HTR-8/SVneo (cell line): ENCODE measurements at places on chromosomes 6 and 20.
A peak's percentile ranks its signal among the peaks of the same experiment; 100 is the strongest.

DNA sequence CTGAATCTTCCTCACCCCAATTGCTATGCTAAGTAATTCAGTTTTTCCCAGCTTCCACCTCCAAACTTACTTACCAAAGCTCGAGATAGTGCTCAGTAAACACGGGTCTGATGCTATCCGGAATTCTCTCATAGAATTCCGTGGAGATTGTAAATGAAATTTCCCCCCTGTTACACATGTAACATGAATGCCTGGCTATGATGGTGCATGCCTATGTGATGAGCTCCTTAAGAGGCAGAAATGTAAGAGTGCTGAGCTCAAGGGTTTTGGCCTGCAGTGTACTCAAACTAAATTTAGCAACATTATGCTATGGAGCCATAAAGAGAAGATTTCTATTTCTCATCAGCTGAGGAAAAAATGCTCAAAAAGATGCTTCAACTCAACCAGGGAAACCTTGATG lies 133.4 kb upstream of the FUT9 start:
- no peak for DNase-seq

GRCh38 chr20:23200413-23200812 lies 114.3 kb upstream of the CD93 start:
- no peak for DNase-seq

DNA sequence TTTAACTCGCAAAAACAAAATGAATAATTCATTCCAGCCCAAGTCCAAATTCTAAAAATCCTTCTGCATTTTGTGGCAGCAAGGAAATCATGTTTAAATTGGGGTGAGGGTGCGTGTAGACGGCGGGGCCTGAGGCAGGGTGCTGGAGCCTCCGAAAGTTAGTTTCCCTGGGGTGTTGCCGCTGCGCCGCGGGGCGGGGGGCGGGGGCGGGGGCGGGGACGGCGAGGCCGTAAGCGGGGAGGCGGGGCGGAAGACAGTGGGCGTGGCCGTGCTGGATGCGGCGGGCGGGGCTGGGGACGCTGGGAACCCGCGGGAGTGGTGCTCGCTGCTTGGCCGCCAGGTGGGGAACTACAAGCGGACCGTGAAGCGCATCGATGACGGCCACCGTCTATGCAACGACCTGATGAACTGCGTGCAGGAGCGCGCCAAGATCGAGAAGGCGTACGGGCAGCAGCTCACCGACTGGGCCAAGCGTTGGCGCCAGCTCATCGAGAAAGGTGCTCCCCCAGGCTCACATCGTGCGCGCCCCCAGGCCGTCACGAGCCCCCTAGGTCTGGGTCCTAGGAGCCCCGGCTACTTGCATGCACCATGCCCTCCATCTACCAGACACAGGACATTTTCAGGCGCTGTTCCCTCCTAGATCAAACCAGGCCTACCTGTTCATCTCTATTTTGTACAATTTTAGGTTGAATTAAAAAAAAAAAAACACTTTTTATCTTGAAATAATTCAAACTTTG lies 29.0 kb downstream of the SPDEF start:
- DNase-seq, result peak; percentile 96

DNA sequence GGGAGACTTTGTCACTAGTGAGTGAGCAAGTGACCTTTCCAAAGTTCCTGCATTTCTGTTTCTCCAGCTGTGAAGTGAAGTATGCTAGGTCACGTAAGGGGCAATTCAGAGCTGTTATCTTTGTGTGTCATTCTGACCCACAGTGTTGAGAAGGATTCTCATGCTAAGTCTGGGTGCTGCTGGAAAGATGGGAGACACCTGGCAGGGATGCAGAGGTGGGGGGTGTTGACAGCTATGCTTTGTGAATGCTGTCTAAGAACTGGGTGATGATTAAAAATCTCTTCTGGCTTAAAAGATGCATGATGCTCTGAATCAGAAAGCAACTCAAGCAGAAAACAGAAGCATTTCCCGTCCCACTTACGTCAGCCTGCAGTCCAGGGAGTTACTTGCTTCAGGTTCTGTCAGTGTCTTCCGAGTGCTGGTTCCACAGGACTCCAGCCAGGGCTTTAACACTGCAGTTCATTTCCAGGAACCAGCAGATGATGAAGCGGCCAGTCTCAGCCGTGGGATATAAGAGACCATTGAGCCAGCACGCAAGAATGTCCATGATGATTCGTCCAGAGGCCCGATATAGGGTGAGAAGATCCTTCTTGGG lies 30.9 kb upstream of the ASXL1 start:
- DNase-seq, result no peak

- DNase-seq, result no peak
These were observed 15.7 kb upstream of the SRSF3 start for GRCh38 chr6:36578431-36578830.

- peak; percentile 84 for DNase-seq
These were observed 23.3 kb upstream of the TOP1 start for GRCh38 chr20:41005361-41005729.

- no peak for DNase-seq
These were observed 11.2 kb downstream of the TBX18 start for GRCh38 chr6:84753173-84753572.

- no peak for DNase-seq
These were observed 94.6 kb downstream of the ARMC2 start for GRCh38 chr6:108942556-108943492.

GRCh38 chr6:98831057-98831958 lies 3.1 kb upstream of the POU3F2 start:
- no peak for DNase-seq

- DNase-seq, result no peak
These were observed 5.2 kb downstream of the GTSF1L start for GRCh38 chr20:43721429-43722152.

DNA sequence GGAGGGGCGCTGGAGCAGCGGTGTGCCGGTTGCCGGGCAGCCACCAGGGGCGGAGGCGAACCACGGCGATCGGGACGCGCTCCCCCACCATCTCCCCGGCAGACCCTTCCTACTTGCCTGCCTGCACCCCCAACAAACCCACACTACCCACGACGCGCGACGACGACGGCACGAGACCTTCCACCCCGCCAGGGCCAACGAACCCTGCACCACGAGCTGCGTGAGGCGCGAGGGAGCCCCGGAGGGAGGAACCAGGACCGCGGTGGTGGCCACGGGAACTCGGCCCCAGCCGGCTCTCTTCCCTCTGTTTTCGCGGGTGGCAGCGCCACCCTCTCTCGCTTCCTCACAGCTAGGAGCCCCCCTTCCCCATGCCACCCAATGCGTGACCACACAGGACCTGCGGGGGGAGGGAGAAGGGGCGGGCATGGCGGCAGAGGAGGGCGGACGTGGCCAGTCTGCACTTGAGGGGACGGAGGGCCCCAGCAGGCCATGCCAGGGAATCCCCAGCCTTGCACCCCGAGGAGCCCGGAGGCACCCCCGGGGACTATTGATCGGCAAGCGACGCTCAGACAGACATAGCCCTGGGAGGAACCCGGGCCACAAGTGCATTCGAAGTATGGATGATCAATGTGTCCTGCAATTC lies 1516.4 kb upstream of the DEFB115 start:
- no peak for DNase-seq

GRCh38 chr6:125547381-125547780 lies 202.1 kb upstream of the HEY2 start:
- DNase-seq, result no peak

DNA sequence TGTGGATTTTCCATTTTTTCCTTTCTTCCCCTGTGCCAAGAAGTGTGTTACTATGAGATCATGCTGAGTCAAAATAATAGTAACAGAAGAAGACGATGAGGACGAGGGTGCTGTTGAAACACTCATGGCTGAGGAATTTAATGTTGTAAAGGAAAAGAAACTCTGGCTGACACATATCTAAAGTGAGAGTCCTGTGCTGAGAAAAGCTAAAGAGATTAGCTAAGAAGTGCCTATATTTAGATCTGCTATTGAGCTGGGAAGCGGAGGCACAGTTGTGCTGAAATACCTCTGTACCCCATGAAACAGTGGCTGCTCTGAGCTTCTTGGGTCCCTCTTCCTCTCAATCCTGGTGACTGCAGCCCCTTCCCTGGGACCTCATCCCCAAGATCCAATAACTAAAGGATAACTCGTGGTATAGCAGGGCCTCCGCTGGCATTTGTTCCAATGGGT lies 1.1 kb upstream of the SYTL3 start:
- DNase-seq, result no peak

DNA sequence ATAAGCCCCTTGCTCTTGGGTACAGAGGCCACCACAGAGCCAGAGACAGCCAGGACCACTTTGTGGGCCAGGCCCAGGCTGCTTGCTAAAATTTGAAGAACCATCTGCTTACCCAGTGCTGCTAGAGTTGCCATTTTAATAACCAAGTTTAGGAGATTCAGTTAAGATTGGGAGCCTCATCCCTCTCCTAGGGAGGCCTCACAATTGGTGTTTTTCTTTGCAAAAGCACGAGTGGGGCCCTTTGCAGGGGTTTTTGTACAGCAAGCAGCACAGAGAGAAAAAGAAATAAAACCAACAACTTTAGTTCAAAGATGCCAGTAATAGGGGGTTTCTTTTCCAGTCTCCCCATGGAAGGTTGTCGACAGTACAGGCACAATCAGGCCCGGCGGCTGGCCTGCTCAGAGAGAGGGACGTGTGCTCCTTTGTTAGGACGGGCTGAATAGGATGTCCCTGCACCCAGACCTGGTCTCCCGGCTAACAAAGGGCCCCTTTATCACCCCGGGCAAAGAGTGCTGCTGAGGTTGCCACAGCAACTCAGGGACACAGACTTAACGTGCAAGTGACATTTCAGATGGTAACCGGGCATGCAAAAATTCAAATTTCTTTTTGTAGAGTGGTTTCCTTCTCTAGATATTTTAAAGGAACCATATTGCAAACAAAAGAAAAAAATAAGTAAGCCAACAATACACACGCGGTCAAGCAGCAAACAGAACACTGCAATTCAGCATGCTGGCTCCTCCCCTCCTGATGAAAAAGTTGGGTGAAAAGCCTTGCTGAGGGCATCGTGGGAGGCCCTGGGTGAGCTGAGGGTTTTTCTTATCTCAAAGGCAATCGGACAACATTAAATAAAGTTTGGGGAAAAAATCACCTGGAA lies 10.5 kb upstream of the TOX2 start:
- no peak for DNase-seq

- DNase-seq, result no peak
These were observed 733 bp downstream of the ZBTB22 start for GRCh38 chr6:33316603-33317418.

DNA sequence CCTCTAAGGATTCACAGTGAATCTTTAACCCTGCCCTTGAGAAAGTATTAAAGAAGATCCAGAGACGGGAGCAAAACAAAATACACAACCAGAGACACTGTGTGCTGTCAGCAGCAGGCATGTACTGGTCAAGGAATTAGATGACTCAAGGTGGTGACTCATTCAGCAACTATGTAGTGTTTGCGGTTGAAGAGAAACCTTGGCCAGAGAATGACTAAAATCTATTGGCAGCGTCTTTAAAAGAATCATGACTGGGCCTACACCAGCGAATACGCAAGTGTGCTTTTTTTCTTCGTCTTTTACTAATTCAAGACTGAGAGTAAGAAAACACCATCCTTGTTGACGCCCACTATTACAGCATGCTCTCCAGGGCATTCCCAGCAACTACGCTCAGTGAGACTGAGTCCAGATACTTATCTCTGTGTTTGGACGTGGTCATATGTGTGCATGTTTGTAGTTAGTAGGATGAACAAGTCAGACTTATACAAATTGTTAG lies 72.4 kb upstream of the BACH2 start:
- peak; percentile 78 for DNase-seq
